ENCODE measurements at places on chromosomes 4 and X.

- peak; percentile 11 for DNase-seq
Observed at GRCh38 chrX:110145854-110146253, 142.9 kb downstream of the TMEM164 start.

DNA sequence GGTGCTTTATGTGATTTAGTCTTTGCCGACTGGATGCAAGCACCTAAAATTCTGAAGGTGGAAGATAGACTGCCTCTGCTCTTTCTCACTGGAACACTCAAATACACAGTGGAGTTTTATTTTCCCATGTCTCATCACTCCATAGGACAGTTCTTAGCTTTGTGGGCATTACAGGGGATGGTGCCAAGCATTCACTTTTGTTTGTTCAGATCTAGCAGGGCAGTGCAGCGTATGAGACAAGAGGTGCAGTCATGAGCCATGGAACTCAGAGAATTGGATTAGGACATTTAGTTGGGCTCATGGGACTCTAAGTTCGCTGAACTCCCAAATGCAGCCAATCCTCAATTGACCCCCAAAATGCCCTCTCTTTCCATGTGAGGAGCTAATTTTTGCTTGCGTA is 1136.9 kb upstream of the PRKX start:
- no peak for DNase-seq

GRCh38 chr4:106312377-106312776 is 3.6 kb downstream of the TBCK start:
- no peak for DNase-seq

- no peak for DNase-seq
Observed at GRCh38 chrX:71439420-71439819, 73.3 kb downstream of the TAF1 start.

DNA sequence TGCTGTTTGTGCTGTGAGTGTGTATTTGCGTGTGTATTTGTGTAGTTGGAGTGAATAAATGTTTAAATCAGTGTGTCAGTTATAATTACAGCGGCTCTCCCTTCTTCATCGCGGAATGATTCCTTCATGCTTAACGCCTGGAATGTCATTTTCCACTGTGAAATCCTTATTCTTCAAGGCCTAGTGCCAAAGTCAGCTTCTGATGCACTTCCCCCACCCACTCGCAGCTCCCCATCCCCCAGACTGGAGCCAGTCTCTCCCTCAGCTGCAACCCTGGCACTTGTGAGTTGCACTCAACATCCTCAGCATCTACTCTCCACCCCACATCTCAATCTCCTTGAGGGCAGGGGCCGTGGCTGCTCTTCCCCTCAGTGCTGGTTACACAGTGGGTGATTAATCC is 583.0 kb downstream of the BCOR start:
- no peak for DNase-seq

GRCh38 chrX:152930516-152930915 is 32.6 kb downstream of the ZNF185 start:
- DNase-seq = no peak

DNA sequence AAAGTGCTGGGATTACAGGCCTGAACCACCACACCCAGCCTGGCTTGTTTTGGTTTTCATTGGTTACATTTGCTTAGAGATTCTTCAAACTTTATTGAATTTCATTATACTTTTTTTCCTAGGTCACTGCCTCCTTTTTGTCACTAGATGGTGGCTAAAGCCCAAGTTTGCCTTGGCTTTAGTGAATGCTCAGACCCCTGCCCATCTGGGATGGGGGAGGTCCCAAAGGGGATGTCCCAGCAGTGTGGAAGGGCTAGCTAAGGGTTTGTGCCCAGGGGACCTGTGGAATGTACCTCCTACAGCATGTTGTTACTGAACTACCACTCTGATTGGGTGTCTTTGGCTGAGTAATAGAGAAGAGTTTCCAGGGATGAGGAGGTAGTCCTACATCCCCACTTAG is 58.4 kb downstream of the CEP135 start:
- no peak for DNase-seq

DNA sequence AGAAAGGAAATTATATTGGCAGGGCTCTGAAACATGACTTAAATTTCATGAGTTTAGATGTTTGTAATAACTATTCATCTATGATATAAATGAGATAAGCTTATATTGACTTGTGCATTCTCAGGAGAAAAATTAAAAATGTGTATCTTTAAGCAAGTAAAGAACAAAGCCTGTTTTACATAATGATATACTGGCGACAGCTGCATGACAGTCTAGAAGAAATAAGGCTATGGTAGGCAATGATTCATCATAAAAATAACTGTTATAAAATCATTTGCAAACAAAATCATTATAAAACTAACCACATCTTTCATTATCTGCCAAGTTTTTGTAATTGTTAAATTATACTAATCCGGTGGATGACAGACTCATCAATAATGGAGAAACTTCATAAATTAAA is 188.1 kb downstream of the ADAM29 start:
- DNase-seq = no peak

DNA sequence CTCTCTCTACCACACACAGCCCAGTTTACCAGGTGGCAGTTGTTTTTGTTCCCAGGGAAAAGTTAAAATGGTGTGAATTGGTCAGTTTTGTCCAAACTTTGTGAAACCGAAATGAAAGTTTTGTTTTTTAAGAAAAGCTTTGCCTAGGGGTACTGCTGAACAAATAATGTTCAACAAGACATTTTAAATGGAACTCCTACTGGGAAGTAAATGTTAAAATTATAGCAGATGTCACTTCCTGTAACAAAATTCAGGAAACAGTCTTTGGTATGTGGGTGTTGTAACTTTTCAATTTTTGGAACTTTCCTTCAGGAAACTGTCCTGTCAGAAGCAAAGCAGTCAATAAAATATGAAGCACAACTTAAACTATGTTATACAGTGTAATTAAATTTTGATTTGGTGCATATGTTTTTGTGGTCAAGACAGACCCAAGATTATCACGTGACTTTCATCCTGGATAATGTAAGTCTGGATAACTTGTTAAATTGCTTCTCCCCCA is 79.5 kb downstream of the AFF1 start:
- DNase-seq = no peak

- DNase-seq = no peak
Observed at GRCh38 chr4:119227690-119228089, 15.2 kb downstream of the USP53 start.

GRCh38 chrX:142999199-142999701 is 26.5 kb upstream of the SPANXN4 start:
- no peak for DNase-seq

DNA sequence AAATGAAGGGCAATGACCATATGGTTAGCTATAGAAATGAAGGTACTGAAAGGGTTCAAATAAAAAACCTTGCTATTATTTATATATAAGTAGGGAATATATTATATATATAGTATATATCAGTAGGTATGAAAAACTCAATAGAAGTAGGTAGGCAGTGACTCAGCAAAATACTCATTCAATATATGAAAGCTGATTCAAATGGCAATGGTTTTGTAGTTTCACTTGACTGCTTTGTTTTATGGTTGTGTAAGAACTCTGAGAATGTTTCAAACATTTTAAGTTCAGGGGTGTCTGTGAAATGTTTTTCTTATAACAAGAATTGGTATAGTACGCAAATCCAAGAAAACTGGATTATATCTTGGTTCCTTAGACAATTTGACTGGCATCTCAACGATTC is 4.1 kb downstream of the ZNF280C start:
- no peak for DNase-seq

GRCh38 chrX:154735695-154736393 is 15.0 kb downstream of the GAB3 start:
- no peak for DNase-seq

DNA sequence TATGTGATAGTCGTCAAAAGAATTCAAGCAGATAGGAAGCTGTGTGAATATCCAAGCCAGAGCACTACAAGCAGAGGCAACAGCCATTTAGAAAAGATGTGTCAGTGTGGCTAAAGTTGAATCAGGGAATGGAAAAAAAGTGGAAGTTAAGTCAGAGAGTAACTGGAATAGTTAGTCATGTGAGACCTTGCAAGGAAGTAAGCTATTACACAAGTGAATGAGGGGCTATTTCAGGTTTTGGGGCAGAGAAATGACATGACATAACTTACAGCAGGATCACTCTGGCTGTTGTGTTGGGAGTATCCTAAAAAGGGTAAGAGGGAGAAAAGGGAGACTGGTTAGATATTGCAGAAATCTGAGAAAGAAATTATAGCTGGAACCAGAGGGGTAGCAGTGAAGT is 236.6 kb upstream of the PCDH18 start:
- no peak for DNase-seq

DNA sequence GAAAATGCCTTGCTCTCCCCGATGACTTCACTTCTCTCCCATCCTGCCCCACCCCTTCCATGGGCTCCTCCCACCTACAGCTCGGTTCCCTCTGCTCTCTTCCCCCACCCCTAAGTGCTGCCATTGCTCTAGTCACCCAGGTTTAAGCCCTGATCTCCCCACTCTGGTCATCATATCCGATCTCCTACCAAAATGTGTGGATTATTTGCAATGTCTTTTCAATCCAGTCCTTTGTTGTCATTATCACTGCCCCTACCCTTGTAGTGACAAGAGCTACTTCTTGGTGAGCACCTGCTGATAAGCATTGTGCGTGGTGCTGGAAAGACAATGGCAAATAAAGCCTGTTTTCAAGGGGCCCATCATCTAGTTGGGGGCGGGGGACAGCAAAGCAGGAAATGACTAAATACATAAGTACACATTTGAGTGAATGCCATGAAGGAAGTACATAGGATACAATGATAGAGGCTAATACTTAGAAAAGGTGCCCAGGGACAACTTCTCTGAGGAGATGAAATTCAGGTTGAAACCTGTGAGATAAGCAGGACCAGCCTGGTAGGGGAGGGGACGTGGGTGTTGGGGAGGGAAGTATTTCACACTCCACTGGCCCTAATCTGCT is 63.8 kb downstream of the DLG3 start:
- no peak for DNase-seq

- no peak for DNase-seq
Observed at GRCh38 chrX:13836575-13836974, 19.7 kb upstream of the GPM6B start.

GRCh38 chrX:112901869-112902725 is 61.5 kb upstream of the AMOT start:
- DNase-seq = peak; percentile 53

Data from kidney glomerular epithelial cell (primary cell).